ENCODE measurements at places on chromosomes 1 and 21. TPM values are rescaled to one million over a fixed set of nuclear protein-coding genes. Genes with fewer than 3 reads are reported as not detected.

Gene RAD54L
- 2.9 TPM for total RNA-seq

Gene FAM177B
- not detected for total RNA-seq

Gene TMEM200B
- 2.9 TPM for total RNA-seq

Gene NEK2
- 4.3 TPM for total RNA-seq

Gene TP73
- 0.04 TPM for total RNA-seq

Gene PALMD
- total RNA-seq: 0.17 TPM

Gene ADAMTS5
- total RNA-seq: 17.3 TPM

Gene RIMS3
- 3.2 TPM for total RNA-seq

Gene CD5L
- total RNA-seq: not detected

Gene TEDDM1
- total RNA-seq: not detected

Gene PLEKHN1
- total RNA-seq: 13.2 TPM

Gene CACNA1S
- not detected for total RNA-seq

Gene KRTAP12-2
- not detected for total RNA-seq

Gene KCNA2
- total RNA-seq: not detected

Gene FHAD1
- 0.21 TPM for total RNA-seq

Gene AMPD1
- total RNA-seq: 0.07 TPM

Gene KCNJ6
- total RNA-seq: 0.07 TPM

Gene SPRR5
- total RNA-seq: not detected

Gene GPR52
- total RNA-seq: 0.41 TPM

Gene KRTAP20-3
- total RNA-seq: not detected

Gene PDC
- total RNA-seq: not detected

Gene TIE1
- 6.5 TPM for total RNA-seq

Gene LMX1A
- not detected for total RNA-seq

Gene SPTA1
- total RNA-seq: not detected

Gene MOV10
- 57.0 TPM for total RNA-seq

Gene BECN2
- not detected for total RNA-seq

Gene TNFRSF14
- total RNA-seq: 16.8 TPM

Gene TMPRSS3
- 4.1 TPM for total RNA-seq

Gene C4BPA
- not detected for total RNA-seq

Gene LCE1C
- total RNA-seq: not detected

Gene TBX19
- 2.9 TPM for total RNA-seq

Gene NCSTN
- total RNA-seq: 71.9 TPM

Gene RNU1-1
- total RNA-seq: under 0.01 TPM

Gene CFHR1
- not detected for total RNA-seq

Gene INSRR
- total RNA-seq: not detected

Gene FAM229A
- total RNA-seq: 3.4 TPM

Gene USF1
- 55.7 TPM for total RNA-seq

Gene NGF
- 3.4 TPM for total RNA-seq

Gene MYBPH
- total RNA-seq: not detected

Gene ELAPOR1
- total RNA-seq: not detected

Gene RIIAD1
- not detected for total RNA-seq

Gene SRSF4
- total RNA-seq: 30.0 TPM

Gene CD34
- total RNA-seq: 0.41 TPM

Gene ZFP69B
- 8.1 TPM for total RNA-seq

Gene OR2G6
- total RNA-seq: not detected

Gene SKI
- total RNA-seq: 26.9 TPM

Gene SELE
- total RNA-seq: not detected

Gene ABCA4
- not detected for total RNA-seq

Gene SIKE1
- total RNA-seq: 40.1 TPM

Gene GSTM5
- total RNA-seq: not detected

Gene SPRR2A
- total RNA-seq: 1.0 TPM

Gene TSPAN2
- total RNA-seq: 7.8 TPM

Gene TCHH
- 0.07 TPM for total RNA-seq

Gene KRTAP10-12
- not detected for total RNA-seq
